Stimulated activated CD8-positive, alpha-beta memory T cell treated with anti-CD3 and anti-CD28 coated beads, Interleukin-4, amount 100 ng/mL, for 4 hours (primary cell): ENCODE measurements at places on chromosomes 13 and 19.

DNA sequence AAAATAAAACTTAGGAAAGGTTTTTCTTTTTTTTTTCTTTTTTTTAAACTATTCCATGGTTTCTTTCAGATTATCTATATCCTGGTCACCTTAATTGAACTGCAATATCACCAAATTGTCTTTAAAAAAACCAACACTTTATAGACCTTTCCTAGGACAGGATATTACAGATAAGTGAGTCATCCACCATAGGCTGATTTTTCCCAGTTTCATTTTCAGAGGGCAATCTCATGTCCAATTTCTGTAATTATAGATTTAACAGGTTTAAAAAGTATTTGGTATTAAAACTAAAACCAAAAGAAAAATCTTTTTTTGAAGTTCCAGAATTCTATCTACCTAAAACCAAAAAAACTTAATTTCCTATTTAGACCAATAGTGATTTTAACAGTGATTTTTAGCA is 13.2 kb downstream of the SPART start:
- DNase-seq, result no peak

DNA sequence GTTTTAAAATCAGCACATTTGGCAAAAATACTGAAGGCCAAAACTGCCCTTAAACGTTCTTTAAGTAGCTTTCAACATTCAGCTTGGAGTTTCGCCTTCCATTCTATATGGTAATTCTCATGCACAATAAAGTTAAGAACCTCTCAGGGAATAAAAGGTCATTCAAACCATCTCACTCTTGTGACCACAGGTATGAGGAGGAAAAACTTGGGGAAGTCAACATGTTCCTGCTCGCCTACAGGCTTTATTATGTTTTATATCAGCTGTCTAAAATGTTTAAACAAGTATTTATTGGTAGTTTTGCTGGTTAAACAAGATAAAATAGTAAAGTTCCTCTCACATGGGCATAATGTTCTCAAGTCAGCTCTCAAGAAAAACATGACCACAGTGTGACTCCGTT is 19.9 kb upstream of the TM9SF2 start:
- DNase-seq, result no peak

- no peak for DNase-seq
These were observed 1.8 kb downstream of the PVR start for GRCh38 chr19:44645407-44646048.

GRCh38 chr13:75050419-75051046 is 431.4 kb downstream of the TBC1D4 start:
- no peak for DNase-seq

- no peak for DNase-seq
These were observed 18.6 kb downstream of the PEPD start for GRCh38 chr19:33503030-33503429.

GRCh38 chr19:6021878-6022569 is 44.1 kb upstream of the RANBP3 start:
- DNase-seq, result peak; percentile 48

GRCh38 chr19:43754253-43754502 is 584 bp downstream of the SMG9 start:
- no peak for DNase-seq

DNA sequence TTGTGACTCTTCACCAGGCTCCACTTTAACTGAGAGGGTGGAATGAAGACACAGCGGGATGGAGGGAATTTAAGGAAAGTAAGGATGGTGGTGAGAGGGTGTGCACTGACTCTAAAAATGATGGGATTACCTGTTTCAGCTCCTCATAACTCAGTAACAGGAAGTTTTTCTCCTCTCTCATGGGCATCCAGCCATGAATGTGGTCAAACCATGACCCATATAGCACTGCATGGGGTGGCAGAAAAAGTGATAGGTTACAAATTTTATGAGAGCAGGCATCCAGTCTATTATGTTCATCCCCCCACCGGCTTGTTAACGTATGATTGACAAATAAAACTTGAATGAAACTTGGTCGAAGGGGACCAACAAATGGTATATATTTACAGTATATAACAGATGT is 7.2 kb downstream of the SULT2A1 start:
- no peak for DNase-seq

DNA sequence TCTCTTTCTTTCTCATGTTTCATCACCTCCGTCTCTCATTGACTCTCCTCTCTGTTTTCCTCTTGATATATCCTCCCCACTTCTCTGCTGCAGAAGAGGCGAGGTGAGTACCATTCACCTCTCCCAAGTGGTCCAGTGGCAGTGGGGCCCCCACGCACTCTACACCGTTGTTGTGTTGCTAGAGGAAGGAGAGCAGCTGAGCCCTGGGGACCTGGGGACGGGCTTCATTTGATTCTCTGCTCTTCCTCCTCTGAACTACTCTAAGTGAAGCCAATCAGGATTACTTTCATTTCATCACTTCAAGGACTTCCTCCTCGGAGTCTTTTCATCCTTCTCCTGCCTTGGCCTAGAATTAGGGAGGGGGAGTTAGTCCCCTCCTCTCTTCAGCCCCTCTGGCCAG is 64.6 kb downstream of the CCNE1 start:
- DNase-seq, result no peak

- DNase-seq, result no peak
These were observed 12.4 kb upstream of the SIAH3 start for GRCh38 chr13:45863709-45864590.

DNA sequence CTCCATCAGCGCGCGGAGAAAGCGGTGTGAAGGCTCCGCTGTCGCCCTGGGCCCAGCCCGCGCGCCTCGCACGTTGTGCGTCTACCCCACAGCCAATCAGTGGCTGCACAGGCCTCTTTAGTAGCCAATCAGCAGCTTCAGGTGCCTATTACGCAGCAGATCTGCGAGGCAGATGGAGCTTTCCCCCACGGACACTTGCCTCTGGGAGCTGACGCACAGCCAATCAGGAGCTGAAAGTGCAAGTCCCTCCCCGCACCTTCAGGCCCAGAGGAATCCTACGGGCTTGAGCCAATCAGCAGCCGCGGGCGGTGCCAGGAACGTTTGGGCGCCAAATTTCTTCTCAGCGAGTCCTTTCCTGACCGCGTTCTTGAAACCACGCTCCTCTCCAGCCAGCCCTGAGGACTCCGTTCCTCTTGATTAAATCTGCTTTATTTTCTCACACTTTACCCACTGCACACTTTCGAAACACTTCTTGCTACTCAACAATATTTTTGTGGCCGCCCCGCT is 39.9 kb downstream of the SIGLEC7 start:
- DNase-seq, result no peak

DNA sequence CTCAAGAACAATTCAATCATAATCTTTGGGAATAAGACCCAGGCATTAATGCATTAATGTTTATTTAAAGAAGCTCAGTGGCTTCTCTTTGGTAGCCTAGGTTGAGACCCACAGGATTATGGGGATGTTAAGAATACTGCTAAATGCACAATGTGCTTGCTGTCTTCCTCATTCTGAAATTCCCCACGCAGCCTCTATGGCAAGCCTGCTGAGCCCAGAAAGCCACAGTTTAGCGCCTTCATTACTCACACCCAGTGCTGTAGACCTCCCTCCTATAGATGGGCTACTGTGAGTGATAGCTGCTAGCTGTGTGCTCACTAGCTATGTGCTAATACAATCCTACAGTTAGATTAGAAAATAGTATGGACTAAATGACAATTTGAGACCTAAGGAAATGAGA is 90.6 kb downstream of the TNFSF13B start:
- no peak for DNase-seq

- DNase-seq, result no peak
These were observed 4.7 kb upstream of the B3GNT3 start for GRCh38 chr19:17790059-17790780.

- DNase-seq, result no peak
These were observed 11.6 kb upstream of the ZBTB45 start for GRCh38 chr19:58531034-58531840.

DNA sequence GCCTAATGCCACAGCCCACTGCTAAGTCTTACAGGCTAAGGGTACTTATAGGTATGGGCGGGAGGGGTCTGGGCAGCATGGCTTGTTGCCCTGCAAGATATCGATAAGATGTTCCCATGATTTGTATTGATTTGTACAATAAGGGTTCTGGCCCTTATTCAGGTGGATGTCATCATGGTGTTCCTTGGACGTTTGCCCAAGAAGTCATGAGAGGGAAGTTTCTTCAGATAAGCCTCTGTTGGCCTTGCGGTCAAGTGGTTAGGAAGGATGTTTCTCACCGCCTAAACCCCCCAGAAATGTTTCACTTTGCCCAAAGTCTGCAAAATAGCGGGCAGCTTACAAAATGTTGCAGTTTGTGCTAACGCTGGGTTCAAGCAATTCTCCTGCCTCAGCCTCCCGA is 7.3 kb downstream of the PARP4 start:
- no peak for DNase-seq

DNA sequence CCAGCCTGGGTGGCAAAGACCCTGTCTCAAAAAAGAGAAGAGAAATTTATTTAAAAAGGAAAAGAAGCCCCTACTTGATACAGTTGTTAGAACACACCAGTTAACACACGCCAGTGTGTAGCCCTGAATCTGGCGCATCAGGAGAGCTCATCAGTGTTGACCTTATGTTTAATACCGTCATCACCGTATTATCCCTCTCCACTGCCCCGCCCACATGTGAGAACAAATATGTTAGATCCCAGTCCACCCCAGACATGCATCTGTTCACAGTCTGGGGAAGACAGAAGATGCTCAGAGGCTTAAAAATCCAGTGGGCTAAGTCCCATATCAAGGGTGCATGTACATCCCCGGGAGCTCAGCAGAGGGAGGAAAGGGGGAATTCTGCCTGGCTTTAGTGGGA is 155.2 kb downstream of the DPF1 start:
- no peak for DNase-seq

GRCh38 chr19:2726904-2727639 is 5.9 kb upstream of the DIRAS1 start:
- DNase-seq, result no peak

DNA sequence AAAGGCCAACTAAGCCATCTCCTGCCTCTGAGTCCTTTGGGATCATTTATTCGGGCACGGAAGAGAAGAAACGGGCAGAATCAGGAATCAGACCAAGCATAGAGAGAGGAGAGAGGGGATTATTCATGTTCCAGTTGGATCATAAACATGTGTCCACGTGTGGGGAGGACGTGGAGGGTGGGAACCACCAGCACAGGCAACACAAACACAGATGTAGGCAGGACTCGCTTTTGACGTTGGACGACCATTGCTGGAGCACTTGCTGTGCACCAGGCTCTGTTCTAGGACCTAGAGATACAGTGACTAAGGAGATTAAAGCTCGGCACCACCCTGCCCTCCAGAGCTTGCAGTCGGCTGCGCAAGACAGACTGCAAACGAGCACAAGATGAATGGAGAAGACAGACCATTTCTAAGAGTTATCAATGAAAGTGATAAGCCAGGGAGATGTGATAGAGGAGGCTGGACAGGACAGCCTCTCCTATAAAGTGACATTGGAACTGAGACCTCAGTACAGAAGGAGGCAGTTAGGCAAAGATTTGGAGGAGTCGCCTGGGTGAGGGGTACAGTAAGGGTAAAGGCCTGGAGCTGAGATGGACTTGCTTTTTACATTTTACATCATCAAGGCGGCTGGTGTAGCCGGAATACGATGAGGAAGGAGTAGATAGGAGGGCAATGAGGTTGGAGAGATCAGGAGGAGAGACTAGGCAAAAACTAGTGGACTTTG is 716 bp downstream of the SH2D3A start:
- no peak for DNase-seq

GRCh38 chr13:77172650-77173049 is 145.7 kb upstream of the FBXL3 start:
- no peak for DNase-seq

DNA sequence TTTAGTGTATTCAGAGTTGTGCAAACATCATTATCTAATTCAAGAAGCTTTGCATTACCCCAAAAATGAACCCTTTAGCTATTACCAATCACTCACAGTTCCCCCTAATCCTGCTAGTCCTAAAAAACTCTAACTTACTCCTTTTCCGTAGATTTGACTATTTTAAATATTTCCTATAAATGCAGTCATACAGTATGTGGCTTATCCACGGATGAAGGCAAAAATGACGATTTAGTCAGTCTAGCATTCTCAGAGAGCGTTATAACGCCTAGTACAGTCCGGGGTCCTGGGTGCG is 587 bp upstream of the ZNF383 start:
- DNase-seq, result no peak

- no peak for DNase-seq
These were observed 690 bp upstream of the SGTA start for GRCh38 chr19:2783781-2784145.

- DNase-seq, result no peak
These were observed 176.6 kb downstream of the LMO7 start for GRCh38 chr13:75812751-75813181.

DNA sequence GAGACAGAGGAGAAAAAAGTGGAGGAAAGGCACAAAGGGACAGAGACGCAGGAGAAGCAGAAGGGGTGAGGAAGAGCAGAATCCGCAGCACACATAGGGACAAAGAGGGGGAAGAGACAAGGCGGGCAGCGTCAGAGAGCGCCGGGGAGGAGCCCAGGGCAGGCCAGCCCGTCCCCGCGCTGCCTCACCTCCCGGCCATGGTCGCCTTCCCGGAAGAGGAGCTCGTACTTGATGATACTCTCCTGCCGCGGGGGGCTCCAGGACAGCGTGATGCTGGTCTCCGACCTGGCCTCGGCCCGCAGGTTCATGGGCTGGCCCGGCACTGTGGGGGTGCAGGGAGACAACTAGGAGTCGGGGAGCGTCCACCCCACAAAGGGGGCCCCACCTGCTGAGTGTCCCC is 100.6 kb downstream of the PTPRS start:
- DNase-seq, result no peak

DNA sequence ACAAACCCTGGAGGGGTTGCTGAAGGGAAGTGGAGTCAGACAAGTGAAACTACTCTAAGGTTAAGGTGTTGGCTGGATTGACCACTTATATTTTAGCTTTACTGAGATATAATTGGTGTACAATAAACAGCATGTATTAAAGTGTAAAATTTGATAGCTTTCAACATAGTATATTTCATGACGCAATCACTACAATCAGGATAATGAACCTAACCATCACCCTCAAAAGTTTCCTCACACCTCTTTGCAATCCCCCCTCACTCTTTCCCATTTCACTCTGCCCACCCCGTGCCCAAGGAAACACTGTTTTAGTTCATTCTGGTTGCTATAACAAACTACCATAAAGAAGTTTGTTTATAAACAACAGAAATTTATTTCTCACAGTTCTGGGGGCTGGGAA is 508.0 kb downstream of the FGF9 start:
- no peak for DNase-seq

GRCh38 chr19:41845051-41845590 is 279 bp downstream of the DMRTC2 start:
- DNase-seq, result no peak

- no peak for DNase-seq
These were observed 11.4 kb upstream of the IGFL1 start for GRCh38 chr19:46218160-46218559.

- DNase-seq, result no peak
These were observed 326.6 kb downstream of the DIAPH3 start for GRCh38 chr13:59837101-59837500.

DNA sequence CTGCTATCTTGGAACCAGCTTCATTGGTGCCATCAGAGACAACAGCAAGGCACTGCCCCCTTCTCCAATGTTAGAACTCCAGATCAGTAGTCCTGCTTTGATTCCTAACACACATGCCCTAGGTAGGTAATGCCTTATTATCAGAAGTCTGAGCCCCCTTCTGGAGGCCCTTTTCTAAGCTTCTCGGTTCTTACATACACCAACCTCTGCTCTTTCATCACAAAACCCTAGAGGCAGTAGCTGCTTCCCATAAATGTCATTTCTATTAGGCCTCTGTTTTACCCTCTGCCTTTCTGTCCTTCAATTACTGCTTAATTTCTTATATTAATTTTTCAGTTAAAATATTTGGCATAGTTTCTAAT is 65.3 kb upstream of the KLHL1 start:
- DNase-seq, result no peak

- no peak for DNase-seq
These were observed 8.9 kb upstream of the SLC15A1 start for GRCh38 chr13:98761126-98761985.
